ENCODE measurements at places on chromosomes 2 and 18.
A peak's percentile ranks its signal among the peaks of the same experiment; 100 is the strongest.

DNA sequence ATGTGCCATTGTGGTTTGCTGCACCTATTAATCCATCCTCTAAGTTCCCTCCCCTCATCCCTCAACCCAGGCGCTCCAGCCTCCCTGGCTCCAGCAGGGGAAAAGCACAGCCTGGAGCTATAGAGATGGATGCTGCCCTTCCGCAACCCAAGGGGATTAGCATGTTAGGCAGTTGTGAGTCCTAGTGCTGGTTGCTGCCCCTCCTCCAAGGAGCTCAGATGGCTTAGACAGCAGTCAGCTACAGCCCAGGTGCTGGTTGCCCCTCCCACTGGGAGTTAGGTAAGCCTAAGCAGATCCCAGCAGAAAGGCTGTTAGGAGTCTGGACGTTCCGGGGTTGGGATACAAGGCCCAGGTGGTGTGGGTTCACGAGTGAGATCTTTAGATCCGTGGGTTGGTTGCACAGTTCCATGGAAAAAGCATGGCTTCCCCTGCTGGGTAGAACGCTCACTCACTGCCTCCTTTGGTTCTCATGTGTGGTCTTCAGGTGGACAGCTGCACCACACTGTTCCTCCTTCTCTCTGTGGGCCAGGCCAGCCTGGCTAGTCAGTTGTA, 446.1 kb downstream of the ZNF804A start:
- DNase-seq: no peak

GRCh38 chr2:135585586-135585985, 54.3 kb downstream of the R3HDM1 start:
- no peak for DNase-seq

GRCh38 chr2:228801451-228801850, 469.6 kb downstream of the PID1 start:
- DNase-seq: no peak

GRCh38 chr2:180776921-180777320, 203.5 kb upstream of the UBE2E3 start:
- no peak for DNase-seq

GRCh38 chr2:236573066-236573929, 3.7 kb downstream of the ACKR3 start:
- no peak for DNase-seq

DNA sequence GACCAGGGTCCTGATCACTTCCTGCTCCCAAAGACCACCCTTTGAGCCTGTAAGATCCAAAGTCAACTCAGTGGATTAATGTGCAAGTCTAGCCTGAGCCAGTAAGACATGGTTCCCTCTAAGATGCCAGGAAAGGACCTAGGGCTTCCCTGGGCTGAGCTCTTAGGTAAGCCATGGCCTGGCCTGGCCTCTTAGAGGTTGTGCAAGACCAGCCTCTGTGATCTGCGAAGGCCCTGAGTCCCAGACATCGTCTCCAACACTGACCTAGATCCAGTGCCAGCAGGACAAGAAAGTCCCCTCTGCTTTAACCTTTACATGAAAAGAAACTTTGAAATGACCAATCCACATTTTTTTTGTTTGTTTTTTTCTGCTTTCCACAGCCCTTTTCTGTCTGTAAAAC, 73.6 kb upstream of the CYP1B1 start:
- no peak for DNase-seq

DNA sequence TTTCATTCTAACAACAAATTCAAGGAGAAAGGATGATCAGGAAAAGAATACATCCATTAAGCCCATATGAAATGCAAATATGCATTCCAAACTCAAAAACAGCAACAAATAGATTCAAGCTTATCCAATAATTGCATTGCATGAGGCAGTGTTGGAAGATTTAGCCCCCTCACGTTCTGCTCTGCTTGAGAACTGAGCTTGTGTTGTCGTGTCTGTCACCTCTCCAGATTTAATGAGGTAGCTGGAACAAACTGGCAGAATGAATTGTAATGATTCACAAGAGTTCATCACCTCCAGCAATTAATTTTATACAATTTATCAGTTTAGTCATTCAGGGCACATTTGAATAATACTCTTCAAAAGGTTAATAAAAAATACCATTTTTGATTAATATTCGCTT, 54.8 kb downstream of the AP1S3 start:
- DNase-seq: no peak

DNA sequence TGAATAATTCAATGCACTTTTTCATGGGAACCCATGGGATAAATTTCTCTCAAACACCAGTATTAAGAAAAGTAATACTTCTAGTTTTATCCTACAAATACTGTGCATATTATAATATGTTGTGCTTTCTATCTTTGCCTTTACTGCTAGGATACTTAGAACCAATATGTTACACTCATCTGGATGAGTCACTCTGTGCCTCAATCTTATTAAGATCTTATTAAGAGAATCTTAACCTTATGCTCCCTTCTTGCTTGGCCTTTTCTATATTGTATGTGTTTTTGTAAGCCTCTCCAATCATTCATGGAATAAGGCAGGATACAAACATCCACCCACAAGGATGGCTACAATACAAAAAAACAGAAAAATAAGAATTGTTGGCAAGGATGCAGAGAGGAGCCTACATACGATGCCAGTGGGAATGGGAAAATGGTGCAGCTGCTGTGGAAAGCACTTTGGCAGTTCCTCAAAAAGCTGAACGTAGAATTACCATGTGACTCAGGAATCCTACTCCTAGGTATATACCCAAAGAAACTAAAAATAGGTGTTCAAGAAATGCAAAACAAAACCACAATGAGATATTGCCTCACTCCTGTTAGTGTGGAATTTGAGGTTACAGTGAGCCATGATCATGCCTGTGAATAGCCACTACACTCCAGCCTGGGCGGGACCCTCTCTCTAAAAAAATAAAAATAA, 10.7 kb upstream of the TWSG1 start:
- no peak for DNase-seq

DNA sequence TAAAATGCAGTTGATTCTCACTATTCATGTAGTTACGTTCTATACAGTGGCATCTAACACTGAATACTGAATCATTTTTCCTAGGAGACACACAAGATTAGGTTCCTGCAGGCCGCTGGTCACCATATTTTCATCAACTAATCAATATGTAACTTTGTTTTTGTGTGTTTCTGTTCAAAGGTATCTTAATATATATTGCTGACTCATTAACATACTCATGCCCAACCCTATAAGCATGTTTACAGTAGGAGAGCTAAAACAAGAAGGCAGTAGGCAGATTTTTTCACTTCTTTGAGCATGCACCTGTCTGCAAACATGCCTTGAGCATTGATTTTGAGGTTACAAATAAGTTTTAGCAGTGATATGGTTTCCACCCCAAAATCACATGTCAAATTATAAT, 30.3 kb upstream of the CNGA3 start:
- DNase-seq: no peak

- no peak for DNase-seq
Measured at GRCh38 chr2:60844105-60844504, 37.3 kb upstream of the REL start.

GRCh38 chr2:119338826-119339561, 27.6 kb downstream of the C2orf76 start:
- DNase-seq: peak; percentile 55

- no peak for DNase-seq
Measured at GRCh38 chr2:122523143-122523542, 767.7 kb downstream of the TSN start.

GRCh38 chr2:166841679-166842078, 46.6 kb upstream of the XIRP2 start:
- no peak for DNase-seq

GRCh38 chr2:34806891-34807290, 1207.8 kb upstream of the FAM98A start:
- no peak for DNase-seq

GRCh38 chr2:207480521-207481040, 49.2 kb upstream of the CREB1 start:
- no peak for DNase-seq

DNA sequence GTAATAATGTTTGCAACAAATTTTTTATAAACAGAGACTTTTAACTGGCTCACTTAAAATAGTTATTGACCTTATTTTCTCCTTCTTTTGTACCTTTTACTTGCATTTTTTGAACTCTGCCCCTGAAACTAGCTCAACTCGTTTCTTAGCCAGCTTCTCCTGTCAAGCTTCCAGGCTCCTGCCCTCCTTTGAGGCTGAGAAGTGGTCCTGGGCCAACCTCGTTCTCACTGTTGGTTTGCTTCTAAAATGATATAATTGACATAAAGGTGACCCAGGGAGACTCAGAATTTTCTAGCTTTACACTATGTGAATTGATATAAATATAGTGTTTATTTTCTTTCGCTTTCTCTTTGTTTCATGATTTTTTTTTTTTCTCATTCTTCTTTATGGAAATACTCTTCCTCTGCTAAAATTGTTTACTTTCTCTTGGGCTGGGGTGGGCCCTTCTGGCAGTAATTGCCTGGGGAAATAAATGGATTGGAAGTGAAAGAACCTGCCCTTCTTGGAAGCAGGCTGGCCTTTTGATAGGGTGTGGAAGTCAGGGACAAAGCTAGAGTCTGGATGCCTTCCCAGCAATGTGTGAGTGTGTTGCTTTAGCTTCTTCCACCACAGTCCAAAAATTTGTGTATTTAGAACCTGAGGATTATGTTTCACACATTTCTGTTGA, 30.7 kb downstream of the GPD2 start:
- DNase-seq: no peak

- DNase-seq: no peak
Measured at GRCh38 chr18:43596105-43596712, 318.9 kb upstream of the SYT4 start.

DNA sequence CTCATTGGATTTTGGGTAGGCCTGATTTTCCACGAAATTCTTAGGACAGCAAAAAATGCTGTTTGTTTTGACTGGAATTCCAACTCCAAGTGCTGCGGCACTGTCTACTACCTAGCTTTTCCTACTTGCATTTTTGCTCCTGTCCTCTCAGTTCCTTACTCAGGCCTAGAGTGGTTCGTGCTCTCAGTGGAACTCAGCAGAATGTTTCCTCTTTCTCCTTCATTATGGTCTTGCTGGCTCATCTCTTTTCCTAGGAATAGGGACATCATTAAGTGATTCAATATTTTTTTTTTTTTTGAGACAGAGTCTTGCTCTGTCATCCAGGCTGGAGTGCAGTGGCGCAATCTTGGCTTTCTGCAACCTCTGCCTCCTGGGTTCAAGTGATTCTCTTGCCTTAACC, 37.9 kb downstream of the GEMIN6 start:
- DNase-seq: no peak

GRCh38 chr18:76353500-76353899, 141.5 kb downstream of the ZNF516 start:
- no peak for DNase-seq

DNA sequence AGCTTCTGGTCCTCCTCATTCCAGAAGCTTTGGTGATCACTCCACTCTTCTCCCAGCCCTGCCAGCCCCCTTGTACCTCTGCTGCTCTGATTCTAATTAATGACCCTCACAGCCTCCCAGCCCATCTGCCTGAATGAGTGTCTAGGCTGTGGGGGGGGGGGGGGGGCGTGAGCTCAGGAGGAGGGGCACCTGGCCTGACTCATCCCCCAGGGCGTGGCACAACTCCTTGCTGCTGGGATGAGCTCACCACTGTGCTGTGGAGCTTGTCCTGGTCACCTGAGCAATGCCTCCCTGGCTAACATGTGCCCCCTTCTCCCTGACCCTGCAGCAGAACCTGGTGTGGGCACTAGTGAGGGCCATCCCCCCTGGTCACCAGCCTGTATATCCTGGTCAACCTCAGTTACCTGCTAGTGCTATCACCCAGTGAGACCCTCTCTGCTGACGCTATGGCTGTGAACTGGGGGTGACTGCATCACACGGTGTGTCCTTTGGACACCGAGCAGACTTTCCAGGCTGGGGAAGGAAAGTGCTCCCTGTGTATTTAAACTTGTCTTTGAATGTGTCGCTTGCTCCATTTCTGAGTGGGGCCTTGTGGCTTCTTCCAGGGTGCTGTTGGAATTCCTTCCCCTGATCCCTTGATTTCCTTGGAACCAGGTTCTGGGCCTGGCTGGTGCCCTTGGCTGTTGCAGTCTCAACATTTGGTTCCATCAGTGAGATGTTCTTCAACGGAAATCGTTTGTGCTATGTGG, 41.5 kb upstream of the PUM2 start:
- DNase-seq: no peak

DNA sequence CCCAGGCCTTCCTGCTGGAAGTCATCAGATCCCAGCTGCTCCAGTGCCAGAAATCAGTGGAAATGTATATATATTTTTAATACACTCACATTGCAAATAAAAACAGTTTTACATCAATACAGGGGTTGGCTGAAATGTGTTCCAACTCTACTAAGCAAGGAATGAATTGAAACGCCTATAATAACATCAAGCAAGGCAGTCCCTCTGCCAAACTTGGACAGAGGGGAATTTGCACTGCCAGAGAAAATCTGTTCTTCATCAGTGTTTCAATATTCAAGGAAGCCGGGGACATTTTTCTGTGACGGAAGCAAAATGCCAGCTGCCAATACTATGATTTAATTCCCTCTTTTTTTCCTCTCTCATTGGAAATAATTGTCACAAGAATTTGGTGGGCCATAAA, 335.3 kb downstream of the TNS1 start:
- no peak for DNase-seq

DNA sequence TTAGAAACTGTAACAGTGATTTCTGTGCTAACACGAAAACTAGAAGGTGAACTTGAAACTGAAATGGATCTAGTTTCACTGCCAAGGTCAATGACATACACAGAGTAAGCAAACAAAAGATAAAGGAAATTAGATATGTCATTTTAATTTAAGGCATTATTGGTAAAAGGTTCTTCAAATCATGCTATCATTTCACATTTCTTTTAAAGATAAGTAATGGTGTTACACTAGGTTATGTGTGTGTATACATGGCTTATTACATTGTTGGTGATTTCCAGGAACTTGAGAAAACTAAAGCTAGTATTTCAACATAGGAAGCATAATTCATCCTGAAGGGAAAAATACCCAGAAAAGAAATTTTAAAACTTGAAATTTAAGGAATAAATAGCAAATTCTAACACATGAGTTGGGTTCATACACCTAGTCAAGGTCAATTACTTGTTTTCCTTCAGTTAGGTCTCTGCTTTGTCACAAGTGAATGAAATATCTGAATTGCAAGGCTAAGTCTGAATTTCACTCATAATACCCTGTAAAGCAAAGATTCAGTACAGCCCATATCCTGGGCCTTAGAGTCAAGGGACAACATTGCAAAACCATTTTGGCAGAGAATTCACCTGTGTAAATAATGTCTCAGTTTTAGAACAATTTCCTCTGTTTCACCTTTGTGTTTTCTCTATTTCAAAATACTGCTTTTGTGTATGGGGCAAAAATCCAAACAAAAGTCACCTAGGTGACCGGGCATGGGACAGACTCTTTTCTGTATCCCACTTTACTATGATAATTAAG, 141.6 kb downstream of the SRBD1 start:
- DNase-seq: no peak

DNA sequence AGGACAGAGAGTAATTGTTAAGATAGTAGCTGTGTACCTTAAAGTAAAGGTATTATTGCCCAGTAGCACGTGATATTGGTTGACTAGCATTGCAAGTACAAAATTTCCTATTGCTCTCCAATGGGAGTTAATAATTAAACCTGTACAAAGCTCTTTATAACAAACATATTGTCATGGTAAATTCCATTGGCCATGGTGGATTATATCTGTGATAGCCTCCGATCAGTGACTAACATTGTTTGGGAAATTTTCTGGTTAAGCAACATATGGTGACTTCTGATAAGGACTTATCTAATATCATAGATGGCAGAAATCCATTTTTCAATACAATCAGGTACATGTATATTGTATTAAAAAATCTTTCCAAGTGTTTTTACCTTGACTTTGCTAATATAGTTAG, 360.8 kb downstream of the DCC start:
- no peak for DNase-seq

Data from CD4-positive, alpha-beta T cell treated with Interleukin-12 subunit alpha and Interleukin-12 subunit beta, for 1 hour (primary cell).